ENCODE measurements at places on chromosomes 4 and X.

DNA sequence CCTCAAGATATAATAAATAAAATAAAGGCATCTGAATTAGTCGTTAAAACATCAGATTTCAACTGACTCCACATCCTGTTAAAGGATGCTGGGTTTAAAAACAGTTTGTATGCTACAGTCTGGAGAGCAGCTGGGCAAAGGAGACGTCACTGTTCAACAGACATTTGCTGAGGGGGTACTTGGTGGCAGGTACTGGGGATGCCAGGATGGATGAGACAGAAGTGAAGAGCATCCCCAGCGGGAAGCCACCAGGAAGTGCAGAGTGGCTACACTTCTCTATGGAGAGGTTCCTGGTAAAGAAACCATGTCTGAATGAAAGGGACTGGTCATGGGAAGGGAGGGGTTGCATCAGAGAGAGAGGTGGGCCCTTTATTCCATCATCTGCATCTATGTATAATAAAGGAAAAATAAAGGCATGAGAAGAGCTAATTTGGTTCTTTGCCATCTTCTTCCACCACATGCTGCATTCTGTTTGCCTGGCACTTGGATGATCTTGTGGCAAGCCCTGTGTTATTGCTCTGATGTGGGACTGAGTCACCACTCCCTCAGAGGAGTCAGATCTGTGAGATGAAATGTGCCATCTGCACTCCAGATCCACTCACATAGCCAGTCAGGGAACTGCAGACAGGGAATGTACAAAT lies 145.0 kb downstream of the SOWAHB start:
- DNase-seq = no peak

DNA sequence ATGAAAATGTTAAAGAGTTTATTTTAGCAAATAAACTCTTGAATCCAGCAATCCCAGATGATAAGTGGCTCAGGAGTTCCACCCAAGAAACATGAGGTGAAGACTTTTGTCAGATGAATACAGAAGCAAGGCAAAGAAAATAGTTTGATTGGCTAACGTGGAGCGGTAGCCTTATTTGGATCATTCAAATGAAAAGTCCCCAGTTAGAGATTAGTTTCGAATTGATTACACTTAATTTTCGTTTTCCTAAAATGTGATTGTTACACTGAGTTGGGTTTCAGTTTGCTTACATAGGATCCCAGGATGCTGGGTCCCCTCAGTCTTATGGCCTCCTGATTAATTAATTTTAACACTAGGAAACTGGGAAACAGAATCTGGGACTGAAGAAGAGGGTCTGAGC lies 76.4 kb upstream of the RPA4 start:
- DNase-seq = no peak

GRCh38 chrX:71532078-71532752 lies 689 bp upstream of the OGT start:
- DNase-seq = no peak

DNA sequence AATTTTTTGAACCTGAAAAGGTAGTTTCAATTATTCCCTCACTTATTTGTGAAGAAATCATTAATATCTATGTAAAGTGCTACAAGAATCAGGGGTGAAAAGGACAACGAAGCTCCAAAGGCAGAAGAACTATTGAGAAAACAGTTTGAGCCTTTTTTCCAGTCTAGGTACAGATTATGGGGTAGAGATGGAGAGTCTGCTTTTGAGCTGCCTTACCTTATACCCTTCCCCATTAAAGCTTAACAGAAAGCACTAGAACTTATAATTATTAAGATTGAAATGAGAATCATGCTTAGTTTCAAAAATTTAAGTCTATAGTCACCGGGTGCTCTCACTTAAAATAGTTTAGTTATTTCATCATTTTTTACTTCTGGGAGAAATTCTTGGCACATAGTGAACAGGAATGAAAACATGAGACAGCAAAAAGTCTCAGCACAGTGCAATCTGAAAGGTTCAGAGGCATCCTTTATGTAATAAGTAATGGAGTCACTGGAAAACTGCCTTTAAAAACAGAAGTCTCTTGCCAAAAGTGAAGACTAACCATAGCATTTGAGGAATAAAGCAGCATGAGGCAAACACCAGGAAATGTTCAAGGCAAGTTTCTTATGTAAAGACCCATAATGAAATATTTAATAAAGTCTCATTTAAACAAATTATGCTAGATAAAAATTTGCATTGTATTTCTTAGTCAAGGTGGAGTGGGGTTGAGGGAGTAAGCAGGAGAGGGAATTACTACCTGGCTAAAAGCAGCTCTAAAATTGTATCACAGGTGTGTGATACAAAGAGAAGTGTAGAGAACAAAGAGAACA lies 5.1 kb upstream of the DCLK2 start:
- DNase-seq = no peak

GRCh38 chrX:124829930-124830329 lies 483.6 kb downstream of the SH2D1A start:
- no peak for DNase-seq

GRCh38 chrX:119647552-119648420 lies 41.6 kb upstream of the NKRF start:
- DNase-seq = no peak

DNA sequence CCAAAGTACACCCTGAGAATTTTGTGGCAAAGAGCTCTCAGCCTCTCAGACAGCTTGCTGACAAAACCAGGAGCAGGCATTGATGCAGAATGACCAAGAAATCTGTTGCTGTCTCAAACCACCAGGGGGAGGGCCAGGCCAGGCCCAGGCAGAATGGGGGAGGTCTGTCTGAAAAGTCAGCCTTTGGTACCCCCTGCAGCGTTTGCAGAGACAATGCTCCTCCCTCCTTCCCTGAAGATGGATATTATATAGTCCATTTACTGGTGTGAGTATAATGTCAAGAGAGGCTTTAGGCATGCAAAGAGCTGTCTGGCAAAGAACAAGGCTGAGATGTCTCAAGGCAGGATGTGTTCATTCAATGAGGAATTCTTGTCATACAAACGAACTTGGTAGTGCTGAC lies 52.9 kb upstream of the TRPC5OS start:
- DNase-seq = no peak

Measured in NCI-H1105 treated with DMSO at 0.1 percent for 48 hours (cell line).